ENCODE measurements at places on chromosomes 7 and 10. TPM values are rescaled to one million over a fixed set of nuclear protein-coding genes. Genes with fewer than 3 reads are reported as not detected.

The THAP5 gene
- 14.7 TPM for total RNA-seq

The PTPRZ1 gene
- total RNA-seq = not detected

The DNAH11 gene
- 0.05 TPM for total RNA-seq

The CALML5 gene
- total RNA-seq = not detected

The MYOF gene
- total RNA-seq = 219 TPM

The GPR141 gene
- total RNA-seq = not detected

The FOXI2 gene
- not detected for total RNA-seq

The NEURL1 gene
- 0.21 TPM for total RNA-seq

The LDB3 gene
- not detected for total RNA-seq

The TMEM225B gene
- total RNA-seq = 1.0 TPM

The PLPP4 gene
- total RNA-seq = 0.14 TPM
